ENCODE measurements at places on chromosomes 13 and 19. TPM values are rescaled to one million over a fixed set of nuclear protein-coding genes. Genes with fewer than 3 reads are reported as not detected.

- no peak for DNase-seq
These were observed 867.7 kb downstream of the PCDH9 start for GRCh38 chr13:66362485-66362884.

DNA sequence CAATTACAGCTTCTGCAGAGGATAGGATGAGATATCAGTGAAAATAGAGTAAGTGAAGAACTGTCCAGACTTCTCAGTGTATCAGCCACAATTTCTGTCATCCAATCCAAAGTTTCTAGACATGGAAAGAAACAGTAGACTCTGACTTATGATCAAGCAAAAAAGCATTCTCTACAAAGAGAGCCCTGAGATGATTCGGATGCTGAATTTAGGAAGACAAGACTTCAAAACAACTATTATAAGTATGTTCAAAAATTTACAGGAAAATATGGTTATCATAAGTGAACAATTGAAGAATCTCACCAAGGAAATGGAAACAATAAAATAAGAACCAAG is 238.2 kb upstream of the IRS2 start:
- DNase-seq, result no peak

DNA sequence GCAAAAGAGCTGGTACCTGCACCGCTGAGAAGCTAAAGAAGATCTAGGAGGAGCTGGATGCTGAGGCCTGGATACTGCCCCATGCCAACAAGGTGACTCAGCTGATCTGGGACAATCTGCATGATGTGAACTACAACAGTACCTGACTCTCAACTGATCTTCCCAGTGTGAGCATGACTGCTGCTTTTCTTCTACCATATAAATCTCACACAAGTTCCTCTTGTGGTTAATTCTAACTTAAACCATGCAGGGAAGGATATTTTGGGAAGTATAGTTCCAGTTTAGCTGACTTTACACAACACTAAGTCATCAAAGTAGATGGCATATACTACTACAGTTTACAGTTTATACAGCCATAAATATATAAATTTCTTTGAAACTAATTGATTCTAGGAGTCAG is 91.9 kb downstream of the SLAIN1 start:
- DNase-seq, result no peak

Gene ZNF534
- total RNA-seq, result 0.74 TPM

Measured in urinary bladder (tissue), 4 donors.